Hematopoietic multipotent progenitor cell treated with erythropoietin and hydrocortisone succinate and interleukin-3 and kit ligand, for 15 days (in vitro differentiated cells): ENCODE measurements at places on chromosomes 4 and X.

DNA sequence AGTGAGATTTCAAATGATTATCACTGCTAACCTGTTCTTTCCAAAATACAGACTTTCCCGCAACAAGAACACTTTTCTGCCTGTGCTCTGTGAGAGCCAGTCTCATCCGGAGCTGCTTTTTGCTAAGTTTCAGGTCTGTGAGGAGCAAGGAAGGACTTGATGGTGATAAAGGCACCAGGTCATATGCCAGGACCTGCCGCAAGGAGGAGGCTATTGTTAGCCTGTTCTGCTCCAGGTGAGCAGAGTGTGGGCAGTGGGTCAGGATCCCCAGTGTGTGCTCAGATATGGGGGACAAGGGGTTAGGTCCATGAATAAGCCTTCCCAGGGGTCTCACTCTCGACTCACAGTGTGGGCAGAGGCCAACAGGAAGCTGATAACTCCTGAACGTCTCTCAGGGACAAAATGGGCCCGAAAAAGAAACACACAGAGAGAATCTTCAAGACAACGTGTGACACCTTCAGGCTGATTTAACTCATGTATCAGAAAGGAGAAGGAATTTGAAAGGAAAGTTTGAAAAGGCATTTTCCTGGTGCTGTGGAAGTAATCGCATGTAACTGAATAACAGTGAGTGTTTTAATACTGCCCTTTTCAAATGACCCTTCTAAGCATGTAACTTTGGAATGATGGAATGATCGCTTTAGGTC is 57.7 kb upstream of the PDLIM3 start:
- DNase-seq, result no peak

GRCh38 chr4:87697272-87697671 is 47.2 kb downstream of the DMP1 start:
- no peak for DNase-seq

DNA sequence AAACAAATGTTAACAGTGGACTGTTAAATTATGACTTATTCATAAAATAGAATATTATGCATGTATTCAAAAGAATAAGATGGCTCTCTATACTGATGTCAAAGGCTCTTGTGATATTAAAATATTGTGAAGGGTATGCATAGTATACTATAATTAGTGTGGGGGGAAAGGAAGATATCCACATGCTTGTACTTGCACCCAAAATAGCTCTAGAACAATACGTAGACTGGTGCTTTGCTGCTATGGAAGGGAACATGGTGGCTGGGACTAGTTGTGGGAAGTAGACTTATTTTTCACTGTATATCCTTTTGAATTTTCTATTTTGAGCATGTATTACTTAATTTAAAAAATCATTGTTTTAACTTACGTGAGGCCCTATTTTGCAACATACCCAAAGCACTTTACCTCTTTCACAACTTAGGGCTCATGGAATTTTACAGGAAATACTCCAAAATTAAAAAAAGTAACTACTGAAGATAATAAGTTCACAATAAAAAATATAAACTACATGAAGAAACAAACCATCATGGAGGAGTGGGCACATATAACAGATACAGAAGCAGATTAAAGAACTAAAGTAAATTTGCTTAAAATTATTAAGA is 7.9 kb downstream of the PGRMC2 start:
- no peak for DNase-seq

DNA sequence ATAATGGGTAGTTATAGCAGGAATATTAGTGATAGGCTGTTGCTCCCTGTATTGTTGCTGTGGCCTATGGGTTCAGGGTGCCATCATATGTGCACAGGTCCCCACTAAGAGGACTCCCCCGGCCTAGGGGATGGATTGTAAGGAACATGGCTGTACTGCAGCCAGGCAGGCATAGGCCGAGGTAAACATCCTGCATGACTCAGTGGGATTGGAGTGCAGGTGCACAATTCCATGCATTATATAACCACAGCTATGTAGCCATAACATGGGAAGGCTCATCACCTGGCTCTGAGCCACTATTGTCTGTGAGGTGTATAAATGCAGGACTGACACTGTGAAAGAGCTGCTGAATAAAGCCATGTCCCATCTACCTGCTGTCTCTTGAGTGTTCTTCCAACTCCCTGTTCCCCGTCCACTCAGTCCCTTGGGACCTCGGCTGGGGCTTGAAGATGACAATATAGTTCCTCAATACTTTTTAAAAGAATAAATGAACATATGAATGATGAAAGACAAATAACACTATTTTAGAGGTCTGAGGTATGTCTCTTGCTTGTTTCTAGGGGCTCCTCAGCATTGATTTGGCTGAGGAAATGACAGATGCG is 425.2 kb downstream of the IDS start:
- DNase-seq, result no peak

DNA sequence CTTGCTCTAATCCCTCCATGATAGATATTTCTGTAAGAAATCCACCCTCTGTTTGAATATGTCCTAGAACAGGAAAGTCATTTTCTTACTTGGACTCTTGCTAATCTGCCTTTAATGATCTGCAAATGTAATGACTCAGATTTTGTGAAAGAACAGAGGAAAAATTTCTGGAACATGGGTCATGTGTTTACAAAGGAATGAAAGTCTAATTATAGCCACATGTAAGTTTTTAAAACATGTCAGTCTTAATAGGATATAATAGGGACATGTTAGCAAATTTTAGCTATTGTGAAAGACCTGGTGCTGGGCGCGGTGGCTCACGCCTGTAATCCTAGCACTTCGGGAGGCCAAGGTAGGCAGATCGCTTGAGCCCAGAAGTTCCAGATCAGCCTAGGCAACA is 47.6 kb downstream of the GRK4 start:
- DNase-seq, result no peak
